ENCODE measurements at places on chromosomes 11 and 22.

DNA sequence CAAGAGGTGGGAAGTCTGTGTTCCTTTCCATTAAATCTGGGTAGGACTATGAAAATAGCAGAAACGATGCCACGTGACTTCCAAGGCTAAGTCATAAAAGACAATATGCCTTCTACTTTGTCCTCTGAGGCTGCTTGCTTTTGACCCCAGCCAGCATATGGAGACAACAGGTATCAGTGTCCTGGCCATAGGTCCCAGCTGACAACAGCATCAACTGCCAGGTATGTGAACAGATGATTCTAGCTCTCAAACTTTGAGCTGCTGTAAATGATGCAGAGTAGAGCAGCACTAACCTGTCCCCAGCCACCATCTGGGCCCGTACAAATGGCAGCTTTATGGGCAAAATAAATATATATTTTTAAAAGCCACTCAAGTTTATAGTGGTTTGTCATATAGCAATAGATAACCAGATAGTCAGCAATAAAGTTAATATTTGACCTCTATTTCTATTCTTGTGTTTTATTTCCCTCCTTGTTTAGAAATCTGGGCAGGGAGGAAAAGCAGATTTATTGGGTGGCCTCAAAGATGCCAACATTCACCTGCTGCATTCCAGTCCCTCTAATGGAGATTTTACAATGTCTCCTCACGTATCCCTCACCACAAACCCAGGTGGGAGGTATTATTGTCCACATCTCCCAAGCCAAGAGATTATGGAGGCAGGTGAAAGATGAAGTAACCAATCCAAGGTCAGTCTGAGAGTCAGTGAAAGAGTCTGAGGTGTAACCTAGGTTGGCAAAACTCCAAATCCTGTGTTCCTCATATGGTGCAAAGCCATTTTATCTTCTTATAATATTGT, 209.6 kb upstream of the LARGE1 start:
- H3K4me1 ChIP-seq: no peaks in the 10 kb centered on the region
- no peak overlapping the region for H3K4me3 ChIP-seq
- H3K36me3 ChIP-seq: no peaks in the 10 kb centered on the region
- H3K27ac ChIP-seq: no peak overlapping the region

- H3K36me3 ChIP-seq: peaks cover 47% of the 10 kb centered on the region
- no peak overlapping the region for H3K4me3 ChIP-seq
- no peaks in the 10 kb centered on the region for H3K4me1 ChIP-seq
- H3K27ac ChIP-seq: no peak overlapping the region
Measured at GRCh38 chr22:19965771-19966709, 24.4 kb upstream of the TXNRD2 start.

DNA sequence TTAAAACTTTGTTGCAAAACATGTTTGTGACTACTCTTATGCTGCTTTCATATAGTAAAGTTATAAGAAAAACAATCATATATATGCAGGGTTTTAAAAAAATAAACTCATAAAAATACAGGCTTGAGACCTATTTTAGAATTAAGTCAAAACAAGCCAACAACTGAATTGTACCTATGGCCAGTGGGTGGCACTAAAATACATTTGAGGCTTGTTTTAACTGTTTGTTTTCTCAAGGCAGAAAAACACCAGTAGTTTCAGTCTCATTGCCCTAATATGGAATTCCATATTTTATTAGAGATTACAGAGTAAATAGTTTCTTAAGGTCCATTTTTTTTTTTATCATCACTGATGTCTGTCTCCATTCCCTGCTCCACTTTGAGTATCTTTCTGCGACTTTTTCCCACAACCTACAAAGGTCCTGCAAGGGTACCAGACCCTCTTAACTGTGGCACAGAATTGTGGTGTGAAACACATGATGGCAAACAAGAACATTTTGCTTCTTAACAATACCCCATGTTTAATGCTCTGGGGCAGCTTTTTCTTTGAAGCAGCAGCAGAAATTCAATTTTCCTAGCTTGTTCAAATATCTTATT, 8.5 kb upstream of the CCDC89 start:
- H3K27me3 ChIP-seq: no peaks in the 10 kb centered on the region
- no peak overlapping the region for H3K4me3 ChIP-seq
- H3K36me3 ChIP-seq: no peaks in the 10 kb centered on the region

DNA sequence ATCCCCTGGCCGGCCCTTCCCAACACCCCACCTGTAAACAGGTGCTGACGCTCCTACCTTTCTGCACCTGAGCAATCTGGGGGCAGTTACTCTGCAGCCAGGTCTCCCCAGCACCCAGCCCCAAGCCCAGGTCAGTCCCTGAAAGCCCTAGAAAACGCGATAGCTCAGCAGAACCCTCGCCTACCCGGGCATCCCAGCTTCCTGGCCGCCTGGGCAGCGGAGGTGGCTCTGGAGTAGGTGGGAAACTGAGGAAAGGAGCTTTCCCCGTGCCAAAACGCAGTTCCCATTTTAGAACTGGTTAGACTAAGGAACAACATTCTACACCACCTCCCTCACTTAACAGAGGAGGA, 445 bp downstream of the SYTL2 start:
- H3K4me3 ChIP-seq: peak overlapping the region; percentile 57
- peak overlapping the region; percentile 9 for H3K27ac ChIP-seq
- H3K4me1 ChIP-seq: no peaks in the 10 kb centered on the region
- DNase-seq: no peak
- H3K27me3 ChIP-seq: no peaks in the 10 kb centered on the region
